ENCODE measurements at places on chromosomes 12 and 14. TPM values are rescaled to one million over a fixed set of nuclear protein-coding genes. Genes with fewer than 3 reads are reported as not detected.

GRCh38 chr14:70416725-70417349, at the start of gene SYNJ2BP:
SYNJ2BP (minus strand) TSS chr14:70417090; CDS start chr14:70416963, 127 bp downstream.
- DNase-seq: peak; percentile 80

- DNase-seq: no peak
These were observed 11.1 kb downstream of the KRT77 start for GRCh38 chr12:52692254-52692653.

DNA sequence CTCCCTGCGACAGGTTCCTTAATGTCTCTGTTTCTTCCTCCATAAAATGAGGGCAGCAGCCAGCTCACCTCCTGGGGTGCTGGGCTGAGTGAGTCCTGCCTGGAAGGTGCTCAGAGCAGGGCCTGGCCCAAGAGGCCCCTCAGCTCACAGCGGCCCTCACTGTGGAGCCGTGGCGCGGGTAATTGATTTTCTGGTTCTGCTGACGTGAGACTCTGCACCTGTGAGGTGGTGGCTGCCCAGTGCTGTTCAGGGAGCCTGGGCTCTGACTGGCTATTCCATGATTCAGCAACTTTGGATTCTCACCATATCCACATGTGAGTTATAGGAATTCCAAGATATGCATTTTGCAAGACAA, 266.6 kb downstream of the ADGRD1 start:
- no peak for DNase-seq

GRCh38 chr12:115404761-115405470, 720.9 kb upstream of the TBX3 start:
- DNase-seq: no peak

DNA sequence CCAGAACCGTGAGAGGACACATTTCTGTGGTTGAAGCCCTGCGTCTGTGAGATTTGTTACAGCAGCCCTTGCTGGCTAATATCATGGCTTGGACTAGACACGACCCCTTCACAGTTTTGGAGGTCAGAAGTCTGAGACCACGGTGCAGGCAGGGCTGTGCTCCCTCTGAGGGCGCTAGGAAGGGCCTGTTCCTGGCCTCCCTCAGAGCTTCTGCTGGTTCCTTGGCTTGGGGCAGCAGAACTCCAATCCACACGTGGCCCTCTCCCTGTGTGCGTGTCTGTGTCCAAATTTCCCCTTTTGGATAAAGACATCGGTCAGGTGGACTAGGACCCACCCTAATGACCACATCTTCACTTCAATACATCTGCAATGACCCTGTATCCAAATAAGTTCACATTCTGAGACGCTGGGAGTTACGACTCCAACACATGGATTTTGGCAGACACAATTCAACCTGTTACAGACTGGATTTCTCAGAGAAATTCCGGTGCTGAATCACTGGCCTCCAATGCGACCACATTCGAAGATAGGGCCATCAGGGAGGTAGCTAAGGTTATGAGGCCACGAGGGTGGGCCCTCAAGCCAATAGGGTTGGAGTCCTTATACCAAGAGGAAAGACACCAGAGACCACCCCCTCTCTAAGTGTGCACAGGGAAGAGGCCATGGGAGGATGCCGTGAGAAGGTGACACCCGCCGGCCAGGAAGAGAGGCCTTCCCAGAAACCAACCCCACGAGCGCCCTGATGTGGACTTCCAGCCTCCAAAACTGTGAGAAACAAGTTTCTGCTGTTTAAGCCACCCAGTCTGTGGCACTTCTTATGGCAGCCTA, 43.6 kb upstream of the PPP2R5C start:
- no peak for DNase-seq

Gene SERPINA12
- total RNA-seq: not detected

Gene ADSS1
- 5.3 TPM for total RNA-seq
